ENCODE measurements at places on chromosomes 2 and 18.

- no peak for DNase-seq
Observed at GRCh38 chr2:7588295-7588694, 671.1 kb downstream of the RNF144A start.

DNA sequence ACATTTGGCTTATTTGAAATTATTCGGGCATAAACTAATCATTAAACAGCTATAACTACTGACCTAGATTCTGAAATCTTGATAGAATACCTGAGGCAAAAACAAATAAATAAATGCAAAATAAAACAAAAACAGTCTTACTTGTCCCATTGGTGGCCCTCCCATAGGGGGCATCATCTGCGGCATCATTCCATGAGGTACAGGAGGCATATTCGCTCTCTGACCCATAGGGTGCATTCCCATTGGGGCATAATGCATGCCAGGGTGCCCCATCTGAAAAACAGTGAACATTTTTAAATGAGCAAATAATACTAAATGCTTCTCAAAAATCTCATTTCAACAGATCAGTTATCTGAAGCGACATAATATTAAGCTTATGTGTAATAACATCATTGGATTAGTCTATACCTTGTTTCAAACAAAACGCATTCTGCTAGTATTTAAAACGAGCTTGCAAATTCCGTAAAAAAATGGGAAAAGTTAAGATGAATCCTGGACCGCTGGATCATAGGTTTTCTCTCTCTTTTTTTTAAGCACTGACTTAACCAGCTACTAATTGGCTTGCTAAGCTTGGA, 1.3 kb downstream of the PRPF40A start:
- DNase-seq, result no peak

DNA sequence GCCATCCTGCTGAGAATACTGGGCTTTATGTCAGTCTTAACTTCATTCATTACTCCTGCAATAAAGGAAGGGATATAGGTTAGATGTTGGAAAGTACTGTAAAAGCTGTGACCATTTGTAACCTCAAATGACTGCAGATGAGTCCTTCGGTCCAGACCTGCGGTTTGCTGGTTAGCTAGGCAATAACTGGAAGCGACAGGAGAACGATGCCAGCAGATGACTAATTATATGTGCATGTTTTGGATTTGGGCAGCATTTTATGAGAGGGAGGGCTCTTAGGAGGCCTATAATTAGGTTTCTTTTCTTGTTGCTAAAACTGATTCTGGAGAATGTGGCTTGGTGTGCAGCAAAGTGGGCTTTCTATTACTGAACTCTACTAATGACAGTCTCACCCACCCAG, 205.6 kb downstream of the TMEM182 start:
- DNase-seq, result no peak

- DNase-seq, result no peak
Observed at GRCh38 chr18:40672590-40672989, 1282.4 kb upstream of the PIK3C3 start.

GRCh38 chr2:62102402-62102920, 93.5 kb upstream of the B3GNT2 start:
- DNase-seq, result no peak

- DNase-seq, result no peak
Observed at GRCh38 chr18:6414723-6415417, at the start of gene L3MBTL4. Gene L3MBTL4, minus strand, starts transcription at chr18:6414911. Its CDS starts 103,286 bp downstream, at chr18:6311625.

GRCh38 chr2:52919673-52920072, 847.9 kb upstream of the CHAC2 start:
- no peak for DNase-seq

DNA sequence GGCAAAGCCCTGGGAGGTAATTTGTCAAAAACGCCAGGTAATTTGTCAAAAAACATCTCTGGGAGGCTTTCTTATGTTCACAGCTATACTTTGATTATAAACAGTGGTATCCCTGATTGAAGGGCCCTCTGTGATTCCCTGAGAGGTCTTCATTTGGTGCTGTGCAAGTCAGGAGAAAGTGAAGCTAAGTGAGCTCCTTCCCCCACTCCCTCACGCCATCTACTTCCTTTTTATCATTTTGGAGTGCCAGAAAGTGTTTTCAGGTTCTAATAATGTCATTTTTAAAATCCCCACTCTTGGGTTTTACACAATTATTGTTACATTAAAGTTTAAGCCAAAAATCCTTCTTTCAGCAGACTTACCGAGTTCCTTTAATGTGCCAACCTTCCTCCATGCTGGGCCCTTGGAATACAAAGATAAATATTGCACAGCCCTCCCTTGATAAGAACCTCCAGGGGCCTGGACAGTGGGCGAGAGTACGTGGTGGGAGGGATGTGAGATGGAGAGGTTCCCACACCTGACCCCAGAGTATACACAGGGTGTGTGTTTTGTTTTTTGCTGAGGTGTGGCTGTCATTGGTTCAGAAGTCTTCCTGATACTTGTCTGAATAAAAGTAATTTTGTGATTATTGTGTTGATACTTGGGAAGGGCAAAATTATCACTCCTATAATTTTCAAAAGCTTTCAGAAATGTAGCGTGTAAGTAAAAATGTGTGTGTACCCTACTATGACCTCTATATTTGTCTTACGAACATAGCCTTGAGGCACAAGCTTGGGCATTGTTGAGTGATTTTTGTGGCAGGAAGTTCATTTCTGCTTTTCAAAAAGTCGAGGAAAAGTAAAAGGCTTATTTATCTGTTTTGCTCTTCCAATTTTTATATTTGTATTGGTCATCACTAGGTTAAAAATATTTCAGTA, 8.2 kb downstream of the MAPRE2 start:
- DNase-seq, result no peak

- no peak for DNase-seq
Observed at GRCh38 chr18:77486985-77487384, 237.3 kb downstream of the GALR1 start.

- DNase-seq, result no peak
Observed at GRCh38 chr2:106892048-106892447, 6.1 kb upstream of the ST6GAL2 start.
